ENCODE measurements at places on chromosomes 3 and 15. TPM values are rescaled to one million over a fixed set of nuclear protein-coding genes. Genes with fewer than 3 reads are reported as not detected.

DNA sequence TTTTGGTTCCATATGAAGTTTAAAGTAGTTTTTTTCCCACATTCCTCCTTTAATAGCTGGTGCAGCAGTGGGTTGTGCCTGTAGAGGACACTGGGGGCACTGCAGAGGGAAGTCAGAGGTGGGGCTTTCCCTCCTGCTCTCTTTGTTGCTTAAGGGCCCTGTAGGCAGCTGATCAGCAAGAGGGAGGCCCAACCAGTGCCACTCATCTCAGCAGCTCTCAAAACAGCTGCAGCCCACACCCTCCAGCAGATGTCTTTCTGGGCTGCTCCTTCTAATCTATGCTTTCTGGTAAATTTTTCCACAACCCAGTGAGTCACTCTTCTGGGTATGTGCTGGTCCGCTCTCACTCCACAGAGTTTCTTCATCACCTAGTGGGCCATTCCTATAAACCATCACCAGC, 263.8 kb downstream of the FEZF2 start:
- no peaks in the 10 kb centered on the region for H3K4me1 ChIP-seq
- H3K4me3 ChIP-seq = no peak overlapping the region
- peak; percentile 64 for DNase-seq
- H3K27ac ChIP-seq = no peak overlapping the region
- H3K27me3 ChIP-seq = no peaks in the 10 kb centered on the region
- H3K36me3 ChIP-seq = no peaks in the 10 kb centered on the region

DNA sequence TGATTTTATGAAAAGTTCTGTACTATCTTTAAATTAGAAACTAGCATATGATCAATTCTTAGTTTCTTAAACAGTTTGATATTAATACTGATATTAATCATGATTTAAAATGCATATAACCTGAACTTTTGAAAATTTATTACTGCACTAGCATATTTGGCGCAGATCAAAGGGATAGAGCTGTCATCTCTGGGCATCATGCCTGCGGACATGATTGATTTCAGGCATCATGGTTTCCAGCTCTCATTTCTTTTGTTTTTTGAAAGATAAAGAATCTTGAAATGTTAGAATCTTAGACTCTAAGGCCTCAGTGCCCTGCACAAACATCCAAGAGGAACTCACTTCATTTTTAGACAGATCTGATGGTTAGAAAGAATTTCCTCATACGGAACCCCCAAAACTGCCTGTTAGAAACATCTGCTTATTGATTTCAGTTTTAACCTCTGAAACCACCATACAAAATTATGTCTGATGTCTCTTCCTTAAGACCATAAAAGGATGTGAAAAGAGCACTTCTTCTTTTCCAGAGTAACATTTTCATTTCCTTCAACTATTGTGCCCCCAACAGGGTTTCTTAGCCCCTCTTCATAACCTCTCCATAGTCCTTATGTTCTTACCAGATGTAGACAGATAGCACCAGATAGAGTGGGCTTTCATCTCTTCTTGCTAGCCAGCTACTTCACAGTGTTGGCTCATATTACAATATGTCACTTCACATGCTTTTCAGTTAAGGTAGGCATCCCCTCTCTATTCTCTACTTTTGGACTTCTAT, 110.8 kb downstream of the BBX start:
- H3K27ac ChIP-seq = no peak overlapping the region
- DNase-seq = no peak
- no peaks in the 10 kb centered on the region for H3K4me1 ChIP-seq
- H3K36me3 ChIP-seq = no peaks in the 10 kb centered on the region

DNA sequence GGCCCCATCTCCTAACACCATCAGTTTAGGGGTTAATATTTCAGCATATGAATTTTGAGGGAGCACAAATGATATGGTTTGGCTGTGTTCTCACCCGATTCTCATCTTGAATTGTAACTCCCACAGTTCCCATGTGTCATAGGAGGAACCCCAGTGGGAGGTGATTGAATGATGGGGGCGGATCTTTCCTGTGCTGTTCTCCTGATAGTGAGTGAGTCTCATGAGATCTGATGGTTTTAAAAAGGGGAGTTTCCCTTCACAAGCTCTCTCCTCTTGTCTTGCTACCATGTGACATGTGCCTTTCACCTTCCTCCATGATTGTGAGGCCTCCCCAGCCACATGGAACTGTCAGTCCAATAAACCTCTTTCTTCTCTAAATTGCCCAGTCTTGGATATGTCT, 73.8 kb upstream of the TJP1 start:
- H3K4me1 ChIP-seq = peaks cover 1% of the 10 kb centered on the region

DNA sequence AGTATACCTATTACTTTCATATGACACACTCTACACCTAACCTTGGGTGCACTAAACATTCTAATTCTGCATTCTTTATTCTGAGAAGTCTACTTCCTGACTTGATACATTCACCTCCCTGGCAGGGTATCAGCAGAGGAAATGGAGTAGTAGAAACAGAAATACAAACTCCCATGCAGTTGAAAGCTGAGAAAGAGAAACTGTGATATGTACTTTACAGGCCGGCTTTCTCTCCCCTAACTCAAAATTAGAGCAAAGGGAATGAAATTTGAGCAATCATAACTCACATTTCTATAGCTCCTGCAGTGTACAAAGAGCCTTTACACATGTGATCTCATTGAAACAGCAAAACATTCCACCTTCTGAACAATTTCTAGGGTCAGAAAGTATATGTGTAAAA, 135.5 kb upstream of the COL8A1 start:
- no peak overlapping the region for H3K27ac ChIP-seq
- no peaks in the 10 kb centered on the region for H3K4me1 ChIP-seq
- no peak overlapping the region for H3K4me3 ChIP-seq
- no peaks in the 10 kb centered on the region for H3K36me3 ChIP-seq

DNA sequence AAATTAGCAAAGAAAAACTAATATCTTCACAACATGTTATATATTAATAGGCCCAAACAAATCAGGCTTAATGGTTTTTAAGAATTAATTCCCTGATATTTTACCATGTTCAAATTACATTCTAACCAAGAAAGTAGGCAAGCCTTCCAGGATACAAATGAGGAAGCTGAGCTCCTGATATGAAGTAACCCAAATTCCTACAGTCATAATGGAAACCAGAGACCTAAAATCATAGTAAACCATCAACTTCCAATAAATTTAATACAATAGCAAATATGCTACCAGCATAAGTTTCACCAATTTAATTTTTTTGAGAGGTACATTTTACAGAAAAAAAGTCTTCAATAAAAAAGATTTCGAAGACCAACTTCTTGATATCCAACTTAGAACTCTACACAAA, 3.8 kb downstream of the DCBLD2 start:
- DNase-seq = no peak
- H3K27me3 ChIP-seq = no peaks in the 10 kb centered on the region
- H3K27ac ChIP-seq = no peak overlapping the region
- H3K36me3 ChIP-seq = no peaks in the 10 kb centered on the region
- H3K4me1 ChIP-seq = peaks cover 4% of the 10 kb centered on the region

DNA sequence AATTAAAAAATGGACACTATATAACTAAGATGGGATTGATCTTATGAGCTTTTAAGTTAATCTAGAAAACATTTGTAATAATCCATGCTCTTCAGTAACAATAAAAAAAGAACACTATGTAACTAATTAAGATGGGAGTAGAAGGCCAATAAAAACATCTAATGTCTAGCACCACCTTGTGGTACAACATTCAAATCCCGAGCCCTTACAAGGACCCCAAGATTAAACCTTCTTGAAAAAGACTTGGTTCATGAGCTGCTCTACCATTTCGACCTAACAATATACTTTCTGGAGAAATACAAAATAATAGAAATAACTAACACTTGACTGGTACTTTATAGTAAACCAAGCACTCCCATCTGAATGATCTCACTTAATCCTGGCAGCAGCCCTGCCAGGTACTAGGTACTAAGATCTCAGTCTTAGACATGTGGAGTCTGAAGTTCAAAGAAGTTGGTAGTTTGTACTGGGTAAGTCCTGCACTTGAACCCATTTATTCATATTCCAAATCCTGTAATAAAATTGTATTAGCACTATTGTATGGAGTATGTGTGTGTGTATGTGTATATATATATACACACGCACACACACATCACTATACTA, 21.8 kb downstream of the METTL6 start:
- H3K36me3 ChIP-seq = peaks cover 9% of the 10 kb centered on the region
- DNase-seq = peak; percentile 62
- peaks cover 4% of the 10 kb centered on the region for H3K4me1 ChIP-seq

Gene ITGA11
- total RNA-seq = 10.2 TPM

Gene C3orf22
- 0.04 TPM for total RNA-seq

Gene OXNAD1
- 13.9 TPM for total RNA-seq

Gene SKOR1
- total RNA-seq = 0.31 TPM

Gene FBXL22
- 16.0 TPM for total RNA-seq

Gene TSEN2
- 16.4 TPM for total RNA-seq
